ENCODE measurements at places on chromosomes 1 and 21. TPM values are rescaled to one million over a fixed set of nuclear protein-coding genes. Genes with fewer than 3 reads are reported as not detected.

DNA sequence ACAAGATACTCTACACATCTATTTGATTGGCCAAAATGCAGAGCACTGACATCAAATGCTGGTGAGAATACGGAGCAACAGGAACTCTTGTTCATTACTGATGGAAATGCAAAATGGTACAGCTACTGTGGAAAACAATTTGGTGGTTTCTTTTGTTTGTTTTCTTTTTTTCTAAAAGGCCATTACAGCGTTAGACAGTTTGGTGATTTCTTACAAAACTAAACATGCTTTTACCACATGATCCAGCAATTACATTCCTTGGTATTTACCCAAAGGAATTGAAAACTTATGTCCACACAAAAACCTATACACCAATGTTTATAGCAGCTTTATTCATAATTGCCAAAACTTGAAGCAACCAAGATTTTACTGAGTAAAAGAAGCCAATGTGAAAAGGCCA lies 66.4 kb upstream of the FBXO28 start:
- no peak for DNase-seq
- no peaks in the 10 kb centered on the region for H3K36me3 ChIP-seq
- H3K4me1 ChIP-seq = peaks cover 3% of the 10 kb centered on the region
- peaks cover 25% of the 10 kb centered on the region for H3K27me3 ChIP-seq

DNA sequence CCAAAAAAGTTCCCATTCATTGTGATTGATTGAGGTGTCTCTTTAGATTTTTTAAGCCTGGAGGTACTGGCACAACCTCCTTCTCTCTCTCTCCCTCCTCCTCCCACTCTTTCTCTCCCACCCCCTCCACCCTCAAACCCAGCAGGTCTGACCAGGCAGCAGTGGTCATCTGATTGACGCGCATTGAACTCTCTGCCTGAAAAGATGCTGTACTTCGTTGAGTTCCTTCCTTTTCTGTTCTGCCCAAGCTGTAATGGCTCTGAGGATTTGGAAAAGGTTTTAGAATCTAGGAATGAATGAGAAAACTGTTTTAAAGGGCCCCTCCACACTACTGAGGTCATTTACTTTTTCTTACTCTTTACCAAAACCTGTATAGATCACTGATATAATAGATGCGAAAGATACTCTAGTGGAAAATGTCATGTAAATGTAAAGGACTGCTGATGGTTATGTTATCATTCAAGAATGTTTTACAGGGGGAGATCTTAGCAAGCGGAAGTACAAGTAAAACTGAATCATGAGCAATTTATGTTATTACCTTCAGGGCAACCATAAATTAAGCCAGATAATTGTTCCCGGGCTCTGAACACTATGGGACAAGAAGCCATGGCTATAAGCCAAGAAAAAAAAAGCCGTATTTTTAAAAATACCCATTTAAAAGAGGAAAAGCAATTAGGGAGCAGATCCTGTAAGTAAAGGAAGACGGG lies 25.2 kb upstream of the DYRK1A start:
- no peak overlapping the region for H3K27ac ChIP-seq
- DNase-seq = no peak

- peaks cover 16% of the 10 kb centered on the region for H3K27me3 ChIP-seq
- no peak for DNase-seq
- no peak overlapping the region for H3K27ac ChIP-seq
- H3K36me3 ChIP-seq = peaks cover 18% of the 10 kb centered on the region
Measured at GRCh38 chr1:51878308-51878615, 265 bp downstream of the NRDC start.

DNA sequence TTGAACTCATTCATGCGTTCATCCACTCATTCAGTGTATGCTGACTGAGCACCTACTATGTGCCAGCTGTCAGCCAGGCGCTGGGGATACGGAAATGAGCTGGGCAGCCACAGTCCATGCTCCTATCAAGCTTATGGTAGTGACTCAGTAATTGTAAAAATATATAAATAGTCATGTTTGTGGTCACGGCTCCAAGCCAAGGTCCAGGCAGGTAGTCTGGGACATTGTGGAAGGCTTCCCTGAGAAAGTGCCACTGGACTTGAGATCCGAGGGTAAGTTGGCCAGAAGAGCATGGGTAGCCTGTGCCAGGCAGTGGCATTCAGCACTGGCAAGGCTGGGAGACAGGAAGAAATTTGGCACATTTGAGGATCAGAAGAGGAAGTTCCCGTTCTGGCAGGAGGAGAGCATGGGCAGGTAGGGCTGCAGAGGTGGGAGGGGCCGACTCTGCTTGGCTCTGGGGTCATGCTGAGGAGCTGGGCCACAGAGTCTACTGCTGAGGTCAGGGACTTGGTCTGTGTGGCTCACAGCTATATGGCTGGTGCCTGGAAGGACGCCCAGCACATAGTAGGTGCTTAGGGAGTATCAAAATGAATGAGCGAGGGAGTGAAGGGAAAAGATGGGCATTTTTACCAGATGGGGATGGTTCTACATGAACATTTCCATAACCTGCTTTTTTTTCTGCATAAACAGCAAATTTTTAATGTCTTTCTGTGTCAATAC lies 6.9 kb downstream of the PTPRF start:
- DNase-seq = no peak
- no peak overlapping the region for H3K27ac ChIP-seq
- no peaks in the 10 kb centered on the region for H3K36me3 ChIP-seq
- H3K4me1 ChIP-seq = peaks cover 3% of the 10 kb centered on the region
- H3K27me3 ChIP-seq = peaks cover 11% of the 10 kb centered on the region

- DNase-seq = no peak
- no peak overlapping the region for H3K4me3 ChIP-seq
- no peaks in the 10 kb centered on the region for H3K36me3 ChIP-seq
- H3K27ac ChIP-seq = no peak overlapping the region
- H3K4me1 ChIP-seq = peaks cover 22% of the 10 kb centered on the region
Measured at GRCh38 chr1:111909030-111909429, 80.4 kb downstream of the KCND3 start.

DNA sequence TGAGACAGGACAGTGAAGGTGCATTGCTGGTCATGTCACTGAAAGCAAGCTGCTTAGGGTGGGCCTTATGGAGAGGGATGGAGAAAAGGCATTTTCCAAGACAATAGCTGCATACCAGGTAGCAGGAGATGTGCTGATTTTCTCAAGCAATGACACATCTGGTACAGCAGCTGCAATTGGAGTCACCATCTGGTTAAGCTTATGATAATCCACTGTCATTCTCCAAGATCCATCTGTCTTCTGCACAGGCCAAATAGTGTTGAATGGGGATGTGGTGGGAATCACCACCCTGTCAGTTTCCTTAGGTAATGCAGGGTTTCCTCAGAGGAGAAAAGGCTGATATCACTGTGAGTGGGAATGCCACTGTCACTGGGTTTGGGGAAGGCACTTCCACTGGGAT lies 54.6 kb downstream of the ADSS2 start:
- no peaks in the 10 kb centered on the region for H3K27me3 ChIP-seq
- H3K4me1 ChIP-seq = peaks cover 15% of the 10 kb centered on the region
- no peak overlapping the region for H3K4me3 ChIP-seq
- DNase-seq = no peak

- H3K36me3 ChIP-seq = no peaks in the 10 kb centered on the region
- no peaks in the 10 kb centered on the region for H3K27me3 ChIP-seq
- no peak for DNase-seq
- H3K4me3 ChIP-seq = no peak overlapping the region
- H3K27ac ChIP-seq = no peak overlapping the region
- no peaks in the 10 kb centered on the region for H3K4me1 ChIP-seq
Measured at GRCh38 chr1:202597090-202597761, 113.0 kb downstream of the SYT2 start.

GRCh38 chr1:152313970-152314369 lies 11.1 kb downstream of the FLG start:
- no peaks in the 10 kb centered on the region for H3K27me3 ChIP-seq
- H3K27ac ChIP-seq = no peak overlapping the region

DNA sequence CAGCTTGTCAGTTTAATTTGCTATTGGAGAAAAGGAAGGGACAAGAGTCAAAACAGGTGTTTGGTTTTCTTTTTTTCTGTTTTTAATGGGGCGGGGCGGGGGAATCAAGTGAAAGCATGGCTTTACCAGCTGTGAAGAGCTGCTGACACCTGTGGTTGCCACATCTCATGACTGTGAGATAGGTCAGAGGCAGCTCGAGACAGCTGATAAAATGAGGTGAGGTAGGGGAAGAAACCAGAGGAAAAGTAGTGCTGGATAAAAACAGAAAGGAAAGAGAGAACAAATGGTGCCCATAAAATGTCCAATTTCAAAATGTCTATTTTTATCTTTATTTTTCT lies 272.3 kb downstream of the NEGR1 start:
- H3K27me3 ChIP-seq = no peaks in the 10 kb centered on the region
- H3K4me1 ChIP-seq = no peaks in the 10 kb centered on the region
- DNase-seq = no peak
- H3K36me3 ChIP-seq = no peaks in the 10 kb centered on the region
- H3K4me3 ChIP-seq = no peak overlapping the region

GRCh38 chr1:68229650-68230483 lies 2.5 kb downstream of the WLS start:
- no peak for DNase-seq
- no peak overlapping the region for H3K27ac ChIP-seq
- no peaks in the 10 kb centered on the region for H3K36me3 ChIP-seq
- peaks cover 9% of the 10 kb centered on the region for H3K4me1 ChIP-seq

GRCh38 chr1:100428160-100428559 lies 75.9 kb downstream of the CDC14A start:
- no peak for DNase-seq
- H3K4me3 ChIP-seq = no peak overlapping the region
- peak overlapping the region; percentile 63 for H3K27ac ChIP-seq
- H3K27me3 ChIP-seq = no peaks in the 10 kb centered on the region
- H3K36me3 ChIP-seq = peaks cover 59% of the 10 kb centered on the region

DNA sequence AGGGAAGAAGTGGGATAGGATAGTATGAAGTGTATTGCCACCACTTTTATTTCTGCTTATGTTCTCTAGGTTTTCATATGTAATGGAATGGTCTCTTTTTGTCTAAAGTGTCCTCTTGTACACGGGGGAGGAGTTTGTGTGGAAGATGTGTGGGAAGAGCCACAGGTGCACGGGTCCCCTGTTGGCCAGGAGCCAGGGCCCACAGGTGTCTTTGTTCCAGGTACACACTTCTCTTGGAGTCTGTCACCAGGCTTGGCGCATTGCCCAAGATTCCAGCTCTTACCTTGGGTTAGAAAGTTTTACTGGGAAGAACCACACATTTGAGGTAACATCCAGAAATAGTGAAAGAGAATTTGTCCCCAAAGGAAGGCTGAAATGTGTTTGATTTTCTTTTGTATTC lies 10.5 kb downstream of the TENT5C start:
- H3K4me3 ChIP-seq = no peak overlapping the region
- no peak overlapping the region for H3K27ac ChIP-seq
- H3K36me3 ChIP-seq = peaks cover 66% of the 10 kb centered on the region
- H3K4me1 ChIP-seq = peaks cover 80% of the 10 kb centered on the region

DNA sequence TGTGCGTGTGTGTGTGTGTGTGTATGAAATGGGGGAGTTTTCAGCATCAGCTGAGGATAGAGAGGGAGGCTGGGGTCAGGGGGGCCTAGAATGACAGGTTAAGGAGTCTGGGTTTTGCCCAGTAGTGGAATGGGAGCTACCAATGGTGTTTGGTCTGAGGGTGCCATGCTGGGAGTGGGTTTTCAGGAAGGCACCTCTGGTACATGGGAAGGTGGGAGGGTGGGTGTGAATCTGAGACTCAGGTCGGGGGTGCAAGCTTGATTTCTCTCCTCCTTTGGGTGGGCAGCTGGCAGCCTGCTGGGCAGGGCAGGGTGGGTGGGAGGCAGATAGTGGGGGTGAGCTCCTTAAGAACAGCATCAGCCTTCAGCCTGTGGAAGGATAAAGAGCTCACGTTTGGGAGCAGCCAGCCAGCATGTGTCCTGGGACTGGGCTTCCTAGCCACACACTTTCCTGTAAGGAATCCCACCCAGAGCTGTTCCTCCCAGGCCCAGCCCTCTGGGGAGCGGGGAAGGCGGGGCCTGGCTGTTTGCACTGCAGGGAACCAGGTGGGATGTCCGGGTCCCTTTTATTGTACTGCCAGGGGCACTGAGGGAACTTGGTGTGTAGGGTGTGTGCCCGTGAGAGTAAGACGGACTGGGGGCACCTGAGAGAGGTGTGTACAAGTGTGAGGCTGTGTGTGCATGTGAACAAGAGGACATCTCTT lies 152.8 kb downstream of the FOXD2 start:
- H3K4me3 ChIP-seq = no peak overlapping the region
- no peak overlapping the region for H3K27ac ChIP-seq
- peak; percentile 12 for DNase-seq

GRCh38 chr1:2204415-2205190 lies 10.0 kb upstream of the FAAP20 start:
- no peak overlapping the region for H3K27ac ChIP-seq
- no peak overlapping the region for H3K4me3 ChIP-seq
- peaks cover 13% of the 10 kb centered on the region for H3K4me1 ChIP-seq
- DNase-seq = no peak
- no peaks in the 10 kb centered on the region for H3K36me3 ChIP-seq

DNA sequence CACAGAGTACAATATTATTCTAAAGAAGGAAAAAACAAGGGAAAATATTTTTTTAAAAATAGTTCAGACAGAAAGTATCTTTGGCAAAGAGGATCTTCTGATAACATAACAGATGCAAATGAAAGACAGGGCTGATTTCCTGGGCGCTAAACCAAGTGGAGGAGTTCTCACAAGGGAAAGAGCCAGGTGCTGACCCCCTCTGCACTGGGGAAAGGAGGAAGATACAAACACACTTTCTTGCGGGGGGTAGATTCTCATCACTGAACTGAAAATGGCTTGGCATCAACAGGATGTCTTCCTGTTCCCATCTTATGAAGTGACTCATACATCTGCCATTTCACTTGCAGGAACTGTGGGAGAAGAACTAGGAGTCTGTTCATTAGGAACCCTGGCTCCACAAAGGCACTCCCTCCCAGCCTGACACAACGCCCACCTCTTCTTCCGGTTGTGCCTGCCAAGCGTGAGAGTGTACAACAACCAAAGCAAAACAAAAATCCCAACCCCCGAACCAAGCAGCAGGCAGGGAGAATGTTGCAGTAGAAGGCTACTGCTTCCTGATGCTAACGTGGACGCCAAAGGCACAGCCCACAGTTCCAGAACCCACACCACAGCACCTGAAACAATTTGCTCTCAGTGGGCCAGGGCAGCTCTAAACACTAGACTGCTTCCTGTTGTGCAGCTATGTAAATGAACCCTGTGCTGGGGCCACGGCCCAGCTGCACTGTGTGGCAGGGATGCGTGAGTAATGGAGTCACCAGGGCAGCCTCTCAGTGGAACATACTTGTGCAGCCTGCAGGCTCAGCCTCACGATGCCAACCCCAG lies 51.0 kb downstream of the GADD45A start:
- H3K27ac ChIP-seq = peak overlapping the region; percentile 85
- peak overlapping the region; percentile 40 for H3K4me3 ChIP-seq
- no peaks in the 10 kb centered on the region for H3K27me3 ChIP-seq
- H3K4me1 ChIP-seq = peaks cover 21% of the 10 kb centered on the region

The C1QTNF12 gene
- total RNA-seq = 2.0 TPM

The ESPN gene
- 0.32 TPM for total RNA-seq

The TRIM17 gene
- total RNA-seq = 2.6 TPM

The TFF2 gene
- not detected for total RNA-seq

The SLC45A3 gene
- total RNA-seq = not detected

The RASSF5 gene
- total RNA-seq = 216 TPM

The LHX4 gene
- not detected for total RNA-seq

The FOXO6 gene
- total RNA-seq = not detected

Measured in activated CD8-positive, alpha-beta memory T cell treated with anti-CD3 and anti-CD28 coated beads, Interleukin-2, amount 10 ng/mL, durations not matched to agents 7 days and 5 days (primary cell).